Stimulated activated naive B cell treated with anti-CD40 and anti-IgM and Interleukin-4, amounts not matched to agents 10 μg/mL and 1 μg/mL and 100 μg/mL, for 72 hours (primary cell): ENCODE measurements at places on chromosomes 2 and 18.

DNA sequence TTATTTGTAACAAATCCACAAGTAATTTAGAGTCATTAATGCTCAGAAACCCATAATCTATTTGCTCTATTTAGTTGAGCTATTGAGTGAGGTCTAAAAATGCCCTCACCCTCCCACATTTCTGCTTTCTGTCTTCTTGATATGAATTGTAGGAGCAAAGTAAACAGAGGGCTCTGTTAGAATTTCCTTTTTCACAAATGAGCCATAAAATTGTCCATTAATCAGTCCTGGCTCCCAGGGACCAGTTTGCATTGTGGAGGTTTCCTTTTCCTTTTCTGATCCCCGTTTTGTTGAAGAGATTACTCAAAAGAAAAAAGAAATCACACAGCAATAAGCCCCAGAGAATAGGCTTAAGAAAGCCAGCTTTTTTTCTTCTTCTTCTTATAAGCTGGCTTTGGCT lies 476.7 kb downstream of the EPHA4 start:
- H3K27ac ChIP-seq: no peak overlapping the region
- DNase-seq: no peak
- no peaks in the 10 kb centered on the region for H3K36me3 ChIP-seq
- H3K4me3 ChIP-seq: no peak overlapping the region
- H3K4me1 ChIP-seq: no peaks in the 10 kb centered on the region

- H3K36me3 ChIP-seq: peaks cover 60% of the 10 kb centered on the region
- H3K27me3 ChIP-seq: no peaks in the 10 kb centered on the region
- no peak overlapping the region for H3K4me3 ChIP-seq
- H3K4me1 ChIP-seq: peaks cover 13% of the 10 kb centered on the region
Measured at GRCh38 chr2:47028846-47029560, 113.4 kb upstream of the MCFD2 start.

DNA sequence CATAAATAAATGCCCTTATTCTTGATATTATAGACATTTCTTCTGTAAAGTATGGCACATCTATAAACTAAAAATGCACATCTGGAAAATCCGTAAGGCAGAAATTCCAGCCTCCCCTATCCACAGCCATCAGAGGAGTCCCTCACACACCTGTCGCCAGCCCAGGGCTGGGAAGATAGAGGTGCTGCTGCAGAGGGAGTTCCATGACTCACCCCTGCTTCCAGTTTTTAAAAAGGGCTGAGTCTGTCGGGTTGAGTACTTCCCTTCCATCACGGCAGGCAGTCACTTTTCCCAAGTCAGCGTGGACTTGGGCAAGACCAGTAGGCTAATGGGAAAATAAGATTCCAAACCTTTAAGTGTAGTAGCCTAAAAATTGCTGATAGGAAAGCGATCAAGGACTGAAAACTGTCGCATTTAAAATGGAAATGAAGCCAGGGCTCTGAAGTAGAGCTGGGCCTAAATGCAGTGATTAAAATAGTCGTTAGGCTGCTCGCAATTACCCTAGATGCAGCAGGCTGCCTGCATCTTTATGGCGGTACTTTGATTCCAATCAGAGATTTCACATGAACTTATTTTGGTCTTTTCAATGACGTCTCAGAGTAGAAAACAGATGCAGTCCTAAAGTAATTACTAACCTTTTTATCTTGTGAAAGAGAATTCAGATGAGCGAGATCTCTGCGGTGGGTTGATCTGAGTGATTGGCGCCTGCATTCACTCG lies 280.5 kb downstream of the AGAP1 start:
- H3K4me3 ChIP-seq: no peak overlapping the region
- no peak overlapping the region for H3K27ac ChIP-seq
- H3K4me1 ChIP-seq: no peaks in the 10 kb centered on the region
- H3K27me3 ChIP-seq: peaks cover 27% of the 10 kb centered on the region
- no peak for DNase-seq

DNA sequence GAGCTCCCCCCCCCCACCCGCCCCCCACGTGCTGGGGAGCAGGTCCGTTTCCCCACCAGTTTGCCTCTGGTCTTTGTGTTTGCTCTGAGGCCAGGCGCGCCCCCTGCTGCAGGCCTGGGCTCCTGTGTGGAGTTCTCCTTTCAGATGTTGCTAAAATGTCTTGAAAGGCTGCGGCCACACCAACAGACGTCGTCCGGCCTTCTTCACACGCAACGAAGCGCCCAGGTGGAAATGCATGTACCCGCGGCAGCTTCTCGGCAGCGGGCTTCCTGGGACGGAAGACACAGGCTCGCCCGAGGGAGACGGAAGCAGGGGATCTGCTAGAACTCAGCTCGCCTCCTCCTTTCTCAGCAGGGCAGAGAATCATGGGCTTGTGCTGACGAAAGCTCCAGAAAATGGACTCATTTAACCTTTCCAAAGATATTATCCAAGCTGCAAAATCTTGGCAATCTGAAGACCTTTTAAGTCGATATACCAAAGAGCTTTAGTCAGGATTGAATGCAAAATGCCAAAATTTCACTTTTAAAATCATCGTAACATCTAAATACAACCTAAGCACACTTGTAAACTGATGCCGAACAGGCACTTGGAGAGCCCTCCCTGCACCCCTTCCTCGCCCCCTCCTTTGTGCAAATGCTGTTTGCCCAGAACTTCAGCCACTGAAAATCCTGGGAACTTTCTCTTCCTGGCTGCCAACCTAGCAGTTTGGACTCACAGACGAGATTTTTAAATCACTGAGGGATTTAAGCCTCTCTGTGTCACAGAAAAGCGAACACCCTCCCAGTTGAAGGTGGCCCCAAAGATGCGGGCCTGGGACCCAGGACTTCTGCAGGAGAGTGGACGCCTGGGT lies 125.5 kb upstream of the ZNF516 start:
- H3K27me3 ChIP-seq: peaks cover 39% of the 10 kb centered on the region
- peaks cover 16% of the 10 kb centered on the region for H3K4me1 ChIP-seq

DNA sequence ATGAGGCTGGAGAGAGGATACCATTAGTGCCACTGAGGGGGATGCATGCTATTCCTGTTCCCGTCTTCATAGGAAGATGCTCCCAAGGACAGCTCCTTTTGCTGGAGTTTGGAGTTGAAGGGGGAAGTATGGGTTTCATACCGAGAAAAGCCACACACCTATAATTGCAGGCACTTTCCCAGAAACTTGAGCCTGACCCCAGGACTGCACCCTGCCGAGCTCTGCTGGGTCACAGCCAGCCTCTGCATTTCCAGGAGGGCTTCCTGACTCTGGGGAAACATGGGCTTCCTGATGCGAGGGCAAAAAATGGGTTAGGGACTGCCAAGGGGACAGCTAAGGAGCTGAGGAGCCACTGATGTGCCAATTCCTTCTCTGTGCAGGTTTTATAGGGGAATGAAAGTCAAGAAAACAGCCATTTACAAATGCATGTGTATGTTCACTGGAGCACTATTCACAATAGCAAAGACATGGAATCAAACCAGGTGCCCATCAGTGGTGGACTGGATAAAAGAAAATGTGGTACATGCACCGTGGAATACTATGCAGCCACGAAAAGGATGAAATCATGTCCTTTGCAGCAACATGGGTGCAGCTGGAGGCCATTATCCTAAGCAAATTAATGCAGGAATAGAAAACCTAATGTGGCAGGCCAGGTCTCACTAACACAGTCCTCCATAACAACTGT lies 104.5 kb downstream of the ACAA2 start:
- H3K27ac ChIP-seq: no peak overlapping the region
- no peak for DNase-seq
- no peak overlapping the region for H3K4me3 ChIP-seq
- no peaks in the 10 kb centered on the region for H3K36me3 ChIP-seq
- H3K27me3 ChIP-seq: peaks cover 15% of the 10 kb centered on the region

GRCh38 chr2:111194835-111195621 lies 74.3 kb downstream of the BCL2L11 start:
- no peaks in the 10 kb centered on the region for H3K36me3 ChIP-seq
- no peak overlapping the region for H3K4me3 ChIP-seq
- DNase-seq: no peak

DNA sequence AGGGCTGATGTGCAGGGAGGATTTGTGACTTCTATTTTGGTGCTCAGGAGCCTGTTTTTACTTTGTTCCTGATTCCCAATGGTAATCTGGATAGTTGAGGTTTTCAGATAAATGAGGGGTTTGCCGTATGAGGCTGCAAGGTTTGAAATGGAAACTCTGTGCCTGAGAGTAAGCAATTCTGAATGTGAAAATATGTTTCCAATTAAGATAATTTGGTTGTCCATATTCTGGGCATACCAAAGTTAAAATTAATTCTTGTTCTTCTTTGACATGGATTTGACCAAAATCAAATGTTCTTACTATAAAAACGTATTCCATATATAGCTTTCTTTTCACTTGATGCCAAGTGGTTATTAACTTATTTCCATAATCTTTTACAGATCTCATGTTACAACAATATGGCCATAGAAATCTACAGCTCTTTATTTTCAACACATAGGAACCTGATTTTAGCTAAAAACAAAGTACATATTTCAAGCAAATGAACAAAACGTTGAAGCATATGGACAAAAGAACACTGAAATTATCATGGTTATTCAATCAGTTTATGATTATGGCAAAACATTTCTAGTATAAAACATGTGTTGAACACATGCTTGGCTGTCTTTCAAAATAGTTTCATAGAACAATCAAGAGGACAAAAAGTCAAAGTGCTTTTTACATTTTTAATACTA lies 63.4 kb upstream of the ARHGAP28 start:
- no peaks in the 10 kb centered on the region for H3K4me1 ChIP-seq
- H3K4me3 ChIP-seq: no peak overlapping the region
- DNase-seq: no peak
- no peak overlapping the region for H3K27ac ChIP-seq

DNA sequence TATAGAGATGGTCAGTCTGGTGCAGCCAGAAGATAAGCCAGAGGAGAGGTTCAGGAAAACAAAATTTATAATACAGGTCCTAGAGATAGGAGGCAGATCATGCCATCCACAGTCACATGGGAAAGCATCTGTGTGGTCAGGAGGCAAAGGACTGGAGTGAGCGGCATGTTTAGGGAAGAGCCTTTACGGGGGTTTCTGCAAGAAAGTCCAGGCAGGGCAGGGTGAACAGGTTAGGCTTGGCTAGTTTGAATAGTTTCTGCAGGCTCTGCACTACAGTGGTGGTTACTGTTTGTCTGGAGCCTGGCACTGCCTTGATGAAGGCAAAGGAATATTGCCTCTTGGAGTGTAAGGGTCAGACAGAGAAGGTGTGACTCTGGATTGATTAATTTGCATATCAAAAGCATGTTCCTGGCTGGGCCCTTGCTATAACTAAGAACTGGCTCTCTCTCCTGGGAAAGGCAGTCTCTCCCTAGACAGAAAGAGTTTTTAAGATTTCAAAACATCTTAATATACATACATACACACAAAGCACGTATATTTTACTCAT lies 1034.7 kb upstream of the CHAC2 start:
- H3K4me1 ChIP-seq: no peaks in the 10 kb centered on the region
- no peak overlapping the region for H3K4me3 ChIP-seq
- no peaks in the 10 kb centered on the region for H3K36me3 ChIP-seq
- H3K27me3 ChIP-seq: no peaks in the 10 kb centered on the region

- no peak for DNase-seq
- H3K4me1 ChIP-seq: no peaks in the 10 kb centered on the region
- H3K36me3 ChIP-seq: no peaks in the 10 kb centered on the region
- H3K4me3 ChIP-seq: no peak overlapping the region
- H3K27ac ChIP-seq: no peak overlapping the region
- H3K27me3 ChIP-seq: peaks cover 16% of the 10 kb centered on the region
Measured at GRCh38 chr2:7845332-7845731, 836.5 kb upstream of the ID2 start.

DNA sequence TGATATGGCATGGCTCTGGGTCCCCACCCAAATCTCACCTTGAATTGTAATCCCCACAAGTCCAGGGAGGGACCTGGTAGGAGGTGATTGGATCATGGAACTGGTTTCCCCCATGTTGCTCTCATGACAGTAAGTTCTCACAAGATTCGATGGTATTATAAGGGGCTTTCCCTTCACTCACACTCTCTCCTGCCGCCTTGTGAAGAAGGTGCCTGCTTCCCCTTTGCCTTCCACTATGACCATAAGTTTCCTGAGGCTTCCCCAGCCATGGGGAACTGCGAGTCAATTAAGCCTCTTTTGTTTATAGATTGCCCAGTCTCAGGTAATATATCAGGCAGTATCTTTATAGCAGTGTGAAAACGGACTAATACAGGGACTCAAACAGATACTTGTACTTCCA lies 50.4 kb upstream of the ZNF532 start:
- H3K4me3 ChIP-seq: no peak overlapping the region
- peaks cover 13% of the 10 kb centered on the region for H3K36me3 ChIP-seq
- H3K27ac ChIP-seq: no peak overlapping the region
- peaks cover 12% of the 10 kb centered on the region for H3K27me3 ChIP-seq
- peaks cover 20% of the 10 kb centered on the region for H3K4me1 ChIP-seq

GRCh38 chr2:234852035-234852434 lies 99.8 kb upstream of the SH3BP4 start:
- DNase-seq: no peak
- H3K4me3 ChIP-seq: no peak overlapping the region
- H3K36me3 ChIP-seq: peaks cover 3% of the 10 kb centered on the region

- no peak for DNase-seq
- H3K4me3 ChIP-seq: peak overlapping the region; percentile 86
- H3K4me1 ChIP-seq: peaks cover 7% of the 10 kb centered on the region
Measured at GRCh38 chr2:68320118-68320641, 431 bp upstream of the CNRIP1 start.

- H3K36me3 ChIP-seq: no peaks in the 10 kb centered on the region
- no peaks in the 10 kb centered on the region for H3K4me1 ChIP-seq
- H3K27me3 ChIP-seq: no peaks in the 10 kb centered on the region
Measured at GRCh38 chr2:79622508-79622907, 109.7 kb downstream of the CTNNA2 start.

DNA sequence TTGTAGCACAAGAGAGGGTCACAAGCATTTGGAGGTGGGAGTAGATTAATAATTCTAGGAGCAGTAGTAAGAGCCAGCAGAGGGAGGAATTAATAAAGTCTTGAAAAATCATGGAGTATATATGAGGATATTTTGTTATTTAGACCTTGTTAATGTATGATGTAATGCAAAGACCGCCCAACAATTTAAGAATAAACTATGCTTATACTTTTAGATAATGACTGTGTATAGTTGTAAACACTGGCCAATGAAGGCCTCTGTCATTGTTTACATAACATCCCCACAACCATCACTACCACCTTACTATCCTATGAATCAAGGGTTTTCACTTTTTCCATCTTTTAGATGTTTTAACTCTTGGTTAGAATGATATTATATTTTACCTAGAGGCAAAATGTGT lies 37.6 kb downstream of the OSR1 start:
- H3K4me1 ChIP-seq: no peaks in the 10 kb centered on the region
- peaks cover 2% of the 10 kb centered on the region for H3K36me3 ChIP-seq
- no peak overlapping the region for H3K27ac ChIP-seq
- DNase-seq: no peak
- no peak overlapping the region for H3K4me3 ChIP-seq

DNA sequence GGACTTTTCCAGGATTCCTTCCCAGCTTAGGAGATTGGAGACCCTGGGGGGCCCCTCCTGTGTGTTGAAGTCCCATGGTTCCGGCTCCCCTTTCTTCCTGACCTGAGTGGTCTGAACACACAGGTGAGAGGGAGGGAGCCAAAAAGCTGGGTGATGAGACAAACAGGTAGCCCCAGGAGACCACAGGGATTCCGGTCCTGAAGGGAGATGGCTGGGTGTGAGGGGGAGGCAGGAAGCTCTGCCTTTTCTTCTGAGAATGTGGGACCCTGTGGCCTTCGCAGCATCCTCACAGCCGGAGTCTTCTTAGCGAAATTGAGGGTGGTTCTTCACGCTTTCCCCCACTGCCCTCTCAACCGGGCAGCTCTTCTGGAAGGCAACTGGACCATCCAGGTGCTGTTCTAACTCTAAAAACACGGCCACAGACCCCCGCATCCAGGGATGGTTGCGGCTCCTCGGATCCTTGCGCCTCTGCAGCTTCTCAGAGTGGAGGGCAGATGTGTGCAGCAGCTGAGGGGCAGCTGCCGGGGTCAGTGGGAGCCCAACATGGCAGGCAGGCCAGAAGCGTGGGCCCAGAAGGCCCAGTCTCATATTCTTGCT lies 4.4 kb downstream of the SLC66A3 start:
- peaks cover 22% of the 10 kb centered on the region for H3K4me1 ChIP-seq
- no peaks in the 10 kb centered on the region for H3K27me3 ChIP-seq
